ENCODE measurements at places on chromosomes 3 and 15. TPM values are rescaled to one million over a fixed set of nuclear protein-coding genes. Genes with fewer than 3 reads are reported as not detected.

The GPR27 gene
- total RNA-seq, result 7.4 TPM

The ZNF774 gene
- total RNA-seq, result 5.5 TPM

The MRPL3 gene
- total RNA-seq, result 96.2 TPM

The ACTC1 gene
- total RNA-seq, result 0.52 TPM

The CDHR4 gene
- not detected for total RNA-seq

The WWTR1 gene
- 45.4 TPM for total RNA-seq

The KNSTRN gene
- 52.2 TPM for total RNA-seq

The MAP4 gene
- 96.8 TPM for total RNA-seq

The RTP1 gene
- total RNA-seq, result not detected

The B3GNT5 gene
- total RNA-seq, result 37.0 TPM

- DNase-seq, result no peak
These were observed 1.5 kb upstream of the SKIL start for GRCh38 chr3:170355738-170356595.

- DNase-seq, result no peak
These were observed 15.1 kb downstream of the EHD4 start for GRCh38 chr15:41957021-41957897.

DNA sequence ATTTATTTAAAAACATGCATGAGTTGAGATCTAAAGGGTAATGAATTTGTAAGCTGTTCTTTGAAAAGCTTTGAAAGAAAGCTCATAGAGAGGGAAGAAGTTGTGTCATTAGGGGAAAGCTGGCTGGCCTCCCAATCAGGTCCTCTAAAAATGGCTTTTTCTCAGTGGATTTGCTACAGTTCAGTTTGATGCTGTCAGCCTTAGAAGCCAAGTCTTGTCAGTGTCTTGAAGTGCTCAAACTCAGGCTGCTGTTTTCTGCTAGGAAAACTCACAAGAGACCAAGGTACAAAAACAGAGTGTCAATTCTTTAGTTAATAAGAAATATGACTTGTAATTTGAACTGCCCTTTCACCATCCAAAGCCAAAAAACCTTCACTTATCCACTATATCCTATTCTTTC lies 243.8 kb downstream of the OTOL1 start:
- no peak for DNase-seq

DNA sequence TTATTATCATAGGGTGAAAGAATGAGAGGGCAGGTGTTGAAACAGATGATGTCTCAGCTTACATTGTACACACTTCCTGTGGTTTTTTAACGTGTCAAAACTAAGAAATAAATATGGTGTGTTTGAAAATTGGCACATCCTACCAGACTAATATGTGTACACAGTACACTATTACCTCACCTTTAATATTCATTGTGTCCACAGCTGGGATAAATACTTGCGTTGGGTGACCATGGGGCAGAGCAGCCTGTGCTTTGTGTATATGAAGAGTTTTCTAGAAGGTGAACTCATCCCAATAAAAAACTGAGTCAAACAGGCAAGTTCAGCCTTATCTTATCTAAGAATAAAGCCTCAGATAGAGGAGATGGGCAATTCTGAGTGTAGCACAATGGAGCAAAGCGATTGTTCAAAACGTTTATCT lies 17.3 kb downstream of the SUCNR1 start:
- DNase-seq, result no peak

GRCh38 chr15:38242055-38242454 lies 10.6 kb upstream of the SPRED1 start:
- DNase-seq, result no peak

- DNase-seq, result no peak
These were observed 28.1 kb downstream of the ABHD2 start for GRCh38 chr15:89116404-89116803.

DNA sequence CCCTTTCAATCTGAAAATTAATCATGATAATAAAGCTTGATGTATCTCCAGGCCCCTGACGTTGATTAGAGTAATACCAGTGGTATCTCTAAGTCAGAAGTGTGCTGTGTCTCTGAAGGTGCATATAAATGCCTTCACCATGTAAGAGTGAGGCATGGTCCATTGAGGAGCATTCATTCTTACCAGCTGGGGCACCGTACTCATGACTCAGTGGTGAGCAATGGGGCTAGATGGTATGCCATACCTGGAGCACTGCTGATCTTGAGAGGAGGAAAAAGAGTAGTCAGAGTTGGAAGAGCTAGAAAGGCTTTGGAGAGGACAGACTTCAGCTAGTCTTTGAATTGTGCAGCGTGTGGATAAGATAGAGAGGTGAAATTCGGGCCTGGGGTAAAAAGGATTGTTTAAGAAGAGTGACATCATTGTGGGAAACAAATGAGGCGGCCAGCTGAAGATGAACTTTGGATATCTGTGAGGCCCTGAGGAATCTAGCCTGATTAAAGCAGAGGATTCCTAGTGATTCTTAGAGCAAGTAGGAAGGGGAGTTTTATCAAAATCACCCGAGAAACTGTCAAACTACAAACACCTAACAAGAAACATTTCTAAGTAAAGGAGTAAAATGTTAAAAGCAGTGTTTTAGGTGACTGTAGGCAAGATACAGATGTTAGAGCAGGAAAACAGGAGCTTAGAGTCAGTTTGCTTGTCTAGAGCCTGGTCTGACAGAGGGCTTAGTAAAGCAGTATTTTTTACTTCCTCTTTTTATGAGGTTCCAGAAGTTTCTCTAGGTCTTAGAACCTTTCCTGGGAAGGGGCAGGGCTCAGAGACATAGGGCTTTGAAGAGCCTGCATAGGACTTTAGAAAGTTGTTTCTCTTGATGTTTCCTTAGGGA lies 13.6 kb downstream of the TMOD3 start:
- no peak for DNase-seq

DNA sequence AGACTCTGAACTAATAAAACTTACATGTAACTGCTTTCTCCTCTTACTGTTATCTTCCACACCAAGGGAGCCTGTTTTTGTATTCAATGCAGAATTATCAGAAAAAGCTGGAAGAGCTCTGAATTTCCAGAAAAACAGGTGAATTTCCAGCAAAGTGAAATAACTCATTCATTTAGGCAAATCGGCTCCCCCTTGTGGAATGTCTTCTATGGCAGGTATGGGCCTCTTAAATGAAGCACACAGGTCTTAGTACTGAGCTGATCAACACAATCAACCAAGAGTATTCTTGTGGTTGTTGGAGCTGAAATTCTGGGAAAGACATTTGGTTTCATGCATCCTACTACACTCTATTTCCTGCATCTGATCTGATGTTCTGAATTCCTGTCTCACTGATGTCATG lies 31.0 kb upstream of the PTPRG start:
- no peak for DNase-seq

GRCh38 chr3:169812332-169813235 lies at the start of the genes LRRC34 and LRRIQ4:
LRRC34 (minus strand) TSS chr3:169812904; CDS start chr3:169812548, 356 bp downstream.
LRRIQ4 (plus strand) TSS chr3:169812870; CDS start chr3:169821922, 9,052 bp downstream.
- peak; percentile 80 for DNase-seq

GRCh38 chr3:13141991-13142412 lies 68.8 kb upstream of the IQSEC1 start:
- DNase-seq, result no peak

GRCh38 chr3:127909646-127910045 lies 5.4 kb upstream of the KBTBD12 start:
- no peak for DNase-seq

DNA sequence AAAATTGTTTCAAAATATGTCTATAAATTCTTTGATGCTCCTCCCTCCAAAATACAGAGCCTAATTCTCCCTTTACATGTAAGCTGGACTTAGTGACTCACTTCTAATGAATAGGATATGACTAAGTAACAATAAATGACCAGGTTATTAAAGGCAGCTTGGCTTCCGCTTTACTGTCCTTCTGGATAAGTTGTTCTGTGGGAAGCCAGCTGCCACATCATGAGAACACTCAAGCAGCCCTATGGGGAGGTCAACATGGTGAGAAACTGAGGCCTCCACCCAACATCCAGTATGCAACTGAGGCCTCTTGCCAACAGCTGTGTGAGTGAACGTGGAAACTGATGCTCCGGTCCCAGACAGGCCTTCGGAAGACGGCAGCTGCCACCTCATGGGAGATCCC lies 247.3 kb upstream of the CHRM5 start:
- no peak for DNase-seq

GRCh38 chr3:10716964-10717363 lies 99.1 kb upstream of the SLC6A11 start:
- DNase-seq, result no peak

- DNase-seq, result no peak
These were observed 478.7 kb downstream of the RBMS3 start for GRCh38 chr3:29759411-29760225.

GRCh38 chr15:45539680-45540079 lies 17.1 kb upstream of the SLC30A4 start:
- no peak for DNase-seq

- no peak for DNase-seq
These were observed 133.4 kb upstream of the BHLHE40 start for GRCh38 chr3:4845882-4846281.

Data from type B pancreatic cell (in vitro differentiated cells).